Liver (tissue), 10 donors: ENCODE measurements at places on chromosomes 13 and 19. TPM values are rescaled to one million over a fixed set of nuclear protein-coding genes. Genes with fewer than 3 reads are reported as not detected.
A peak's percentile ranks its signal among the peaks of the same experiment; 100 is the strongest.

GRCh38 chr19:55325172-55325571 lies at the start of gene TMEM150B:
TSS of gene TMEM150B (minus strand) at chr19:55325341. CDS start at chr19:55321036, 4,305 bp downstream.
- no peaks in the 10 kb centered on the region for H3K36me3 ChIP-seq
- no peak for DNase-seq
- no peaks in the 10 kb centered on the region for H3K27me3 ChIP-seq
- H3K27ac ChIP-seq, result no peak within 1 kb of the TSS
- no peaks in the 10 kb centered on the region for H3K4me1 ChIP-seq

The LHB gene
- not detected for polyA plus RNA-seq

DNA sequence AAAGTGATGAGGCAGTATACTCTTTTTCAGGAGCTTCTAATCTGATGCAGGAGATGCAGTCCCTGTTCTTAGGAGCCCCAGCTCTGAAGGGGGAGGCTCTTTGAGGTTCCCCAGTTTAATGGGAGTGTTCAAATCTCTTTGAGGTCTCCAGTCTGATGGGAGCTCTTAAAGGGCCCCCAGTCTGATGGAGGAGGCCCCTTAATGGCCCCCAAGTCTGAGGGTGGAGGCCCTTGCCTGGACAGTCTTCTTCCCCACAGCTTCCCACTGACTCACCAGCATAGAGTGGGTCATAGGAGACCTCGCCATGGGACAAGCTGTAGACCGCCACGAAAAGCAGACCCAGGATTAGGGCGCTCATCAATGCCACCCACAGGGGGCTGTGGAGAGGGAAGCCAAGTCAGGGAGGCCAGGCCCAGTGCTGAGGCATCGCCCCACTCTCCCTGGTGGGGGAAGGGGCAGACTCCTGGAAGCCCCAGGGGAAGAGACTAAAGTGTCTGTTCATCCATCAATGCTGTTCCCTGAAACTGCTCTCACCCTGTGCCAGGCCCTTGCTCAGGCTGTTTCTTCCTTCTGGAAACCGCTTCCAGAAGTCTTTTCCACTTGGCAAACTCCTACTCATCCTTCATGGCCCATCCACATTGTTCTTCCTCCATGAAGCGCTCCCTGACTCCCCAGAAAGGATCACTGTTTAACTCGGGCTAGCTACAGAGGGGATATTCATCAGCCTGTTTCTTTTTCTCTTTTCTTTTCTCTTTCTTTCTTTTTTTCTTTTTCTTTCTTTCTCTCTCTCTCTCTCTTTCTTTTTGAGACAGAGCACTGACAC lies 2.1 kb downstream of the TM6SF2 start:
- no peak for DNase-seq
- peaks cover 37% of the 10 kb centered on the region for H3K4me1 ChIP-seq
- no peak overlapping the region for H3K27ac ChIP-seq
- H3K27me3 ChIP-seq, result no peaks in the 10 kb centered on the region

The YJEFN3 gene
- 0.51 TPM for polyA plus RNA-seq

DNA sequence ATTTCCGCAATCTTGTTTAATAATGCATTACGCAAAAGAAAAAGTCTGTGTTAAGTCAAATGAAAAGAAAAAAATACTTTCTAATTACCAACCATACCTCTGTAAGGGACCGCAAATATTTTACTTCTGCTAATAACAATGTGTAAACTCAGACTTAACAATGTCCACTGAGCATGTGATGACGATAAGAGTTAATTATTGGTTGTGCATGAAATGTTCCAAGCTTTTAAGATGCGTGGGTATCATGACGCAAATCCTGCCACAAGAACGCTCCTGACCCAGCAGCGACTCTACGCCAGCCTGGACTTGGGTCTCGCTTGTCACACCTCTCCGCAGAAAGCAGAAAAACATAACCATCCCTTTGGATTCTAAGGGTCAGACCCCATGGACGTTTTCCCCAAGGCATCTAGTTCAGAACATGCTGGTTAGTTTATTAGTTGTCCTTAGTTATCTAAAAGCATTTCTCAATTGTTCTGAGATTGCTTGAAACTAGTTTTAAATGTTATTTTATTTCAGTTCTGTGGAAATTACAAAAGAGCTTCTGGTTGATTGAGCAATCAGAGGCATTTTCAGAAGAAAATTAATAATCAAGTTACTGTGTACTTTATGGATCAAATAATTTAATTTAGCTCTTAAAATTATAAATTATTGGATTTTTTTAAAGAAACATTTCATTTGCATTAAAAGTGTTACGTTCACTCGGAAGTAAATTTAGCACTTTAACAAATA lies 779.9 kb upstream of the ARGLU1 start:
- no peak for DNase-seq
- H3K4me1 ChIP-seq, result no peaks in the 10 kb centered on the region
- no peak overlapping the region for H3K27ac ChIP-seq
- H3K36me3 ChIP-seq, result no peaks in the 10 kb centered on the region

DNA sequence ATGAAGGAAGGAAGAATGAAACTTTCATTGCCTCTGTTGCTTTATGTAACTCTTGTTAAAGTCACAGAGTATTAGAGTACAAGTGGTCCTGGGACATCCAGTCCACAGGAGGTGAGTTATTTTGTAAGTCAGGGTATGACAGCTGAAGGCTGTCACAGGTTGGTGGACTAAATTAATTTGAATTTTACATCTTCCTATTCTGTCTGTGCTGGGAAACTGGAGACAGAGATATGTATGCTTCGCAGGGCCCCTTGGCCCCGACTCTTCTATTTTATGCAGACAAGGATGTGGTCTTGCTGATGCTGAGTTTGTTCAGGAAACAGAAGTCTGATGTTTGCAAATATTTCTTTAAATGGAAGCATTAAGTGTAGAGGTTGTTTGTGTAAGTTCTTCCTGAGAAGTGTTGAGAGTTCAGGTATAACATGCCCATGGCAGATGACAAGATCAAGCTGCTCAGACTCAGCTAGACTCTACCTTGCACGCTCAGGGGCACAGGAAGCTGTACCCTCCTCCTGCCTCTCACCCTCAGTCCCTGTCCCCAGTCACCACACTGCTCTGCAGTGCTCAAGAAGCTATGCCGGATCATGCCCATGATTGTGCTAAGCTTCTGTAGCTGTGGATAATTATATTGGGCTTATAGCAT lies 23.4 kb downstream of the RASL11A start:
- H3K27me3 ChIP-seq, result no peaks in the 10 kb centered on the region
- H3K4me1 ChIP-seq, result no peaks in the 10 kb centered on the region
- H3K27ac ChIP-seq, result no peak overlapping the region
- H3K4me3 ChIP-seq, result no peak overlapping the region

DNA sequence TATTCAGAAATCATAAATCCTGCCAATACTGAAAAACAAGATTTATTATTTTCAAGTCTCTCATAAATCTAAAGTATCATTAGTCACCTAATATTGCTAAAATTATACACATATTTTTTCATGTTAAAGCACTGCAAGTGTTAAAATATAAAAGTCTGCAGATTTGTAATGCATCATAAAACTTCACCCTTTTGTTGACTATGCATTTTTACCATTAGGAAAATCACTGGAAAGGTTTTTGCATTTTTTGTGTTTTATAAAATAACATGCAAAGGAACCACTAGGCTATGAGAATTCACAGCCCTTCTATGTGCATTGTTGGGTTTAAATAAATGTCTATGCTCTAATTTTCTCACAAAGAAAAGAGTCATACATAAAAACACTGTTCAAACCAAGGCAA lies 407.3 kb downstream of the DACH1 start:
- no peaks in the 10 kb centered on the region for H3K27me3 ChIP-seq
- no peak for DNase-seq
- no peaks in the 10 kb centered on the region for H3K4me1 ChIP-seq
- no peak overlapping the region for H3K4me3 ChIP-seq
- no peaks in the 10 kb centered on the region for H3K36me3 ChIP-seq
- H3K27ac ChIP-seq, result no peak overlapping the region

- DNase-seq, result no peak
- H3K27ac ChIP-seq, result no peak overlapping the region
- peaks cover 15% of the 10 kb centered on the region for H3K36me3 ChIP-seq
- H3K27me3 ChIP-seq, result no peaks in the 10 kb centered on the region
- no peaks in the 10 kb centered on the region for H3K4me1 ChIP-seq
Observed at GRCh38 chr13:19766591-19766990, 16.2 kb downstream of the PSPC1 start.

- peak; percentile 92 for DNase-seq
- peaks cover 10% of the 10 kb centered on the region for H3K36me3 ChIP-seq
- no peaks in the 10 kb centered on the region for H3K27me3 ChIP-seq
Observed at GRCh38 chr13:44436589-44437337, 63.1 kb downstream of the SERP2 start.

GRCh38 chr13:109669234-109669612 lies 117.2 kb downstream of the IRS2 start:
- H3K4me1 ChIP-seq, result no peaks in the 10 kb centered on the region
- H3K36me3 ChIP-seq, result no peaks in the 10 kb centered on the region
- no peaks in the 10 kb centered on the region for H3K27me3 ChIP-seq

The CFAP97D2 gene
- not detected for polyA plus RNA-seq

- H3K27me3 ChIP-seq, result no peaks in the 10 kb centered on the region
- H3K4me1 ChIP-seq, result peaks cover 49% of the 10 kb centered on the region
- H3K36me3 ChIP-seq, result no peaks in the 10 kb centered on the region
- no peak overlapping the region for H3K4me3 ChIP-seq
Observed at GRCh38 chr19:3346677-3347353, 19.6 kb upstream of the NFIC start.

The JOSD2 gene
- polyA plus RNA-seq, result 32.9 TPM
